ENCODE measurements at places on chromosomes 11 and 22.

GRCh38 chr11:90722552-90723190 is 499.8 kb upstream of the CHORDC1 start:
- H3K27ac ChIP-seq = no peak overlapping the region
- no peaks in the 10 kb centered on the region for H3K27me3 ChIP-seq
- no peaks in the 10 kb centered on the region for H3K4me1 ChIP-seq

- H3K4me1 ChIP-seq = no peaks in the 10 kb centered on the region
- no peak for DNase-seq
- H3K27ac ChIP-seq = no peak overlapping the region
- H3K27me3 ChIP-seq = peaks cover 19% of the 10 kb centered on the region
These were observed 42.2 kb downstream of the AHNAK start for GRCh38 chr11:62504158-62504973.

GRCh38 chr11:8613036-8613435 is 19.0 kb upstream of the STK33 start:
- H3K27ac ChIP-seq = no peak overlapping the region
- peaks cover 6% of the 10 kb centered on the region for H3K4me1 ChIP-seq
- DNase-seq = no peak
- no peak overlapping the region for H3K4me3 ChIP-seq

GRCh38 chr22:30007361-30007760 is 72.9 kb upstream of the HORMAD2 start:
- DNase-seq = no peak
- peaks cover 2% of the 10 kb centered on the region for H3K4me1 ChIP-seq
- peaks cover 66% of the 10 kb centered on the region for H3K36me3 ChIP-seq
- no peaks in the 10 kb centered on the region for H3K27me3 ChIP-seq
- no peak overlapping the region for H3K4me3 ChIP-seq

GRCh38 chr11:32821917-32822560 is 7.7 kb upstream of the PRRG4 start:
- no peaks in the 10 kb centered on the region for H3K36me3 ChIP-seq
- peak overlapping the region; percentile 60 for H3K27ac ChIP-seq
- DNase-seq = no peak
- peaks cover 5% of the 10 kb centered on the region for H3K27me3 ChIP-seq
- H3K4me3 ChIP-seq = peak overlapping the region; percentile 16

DNA sequence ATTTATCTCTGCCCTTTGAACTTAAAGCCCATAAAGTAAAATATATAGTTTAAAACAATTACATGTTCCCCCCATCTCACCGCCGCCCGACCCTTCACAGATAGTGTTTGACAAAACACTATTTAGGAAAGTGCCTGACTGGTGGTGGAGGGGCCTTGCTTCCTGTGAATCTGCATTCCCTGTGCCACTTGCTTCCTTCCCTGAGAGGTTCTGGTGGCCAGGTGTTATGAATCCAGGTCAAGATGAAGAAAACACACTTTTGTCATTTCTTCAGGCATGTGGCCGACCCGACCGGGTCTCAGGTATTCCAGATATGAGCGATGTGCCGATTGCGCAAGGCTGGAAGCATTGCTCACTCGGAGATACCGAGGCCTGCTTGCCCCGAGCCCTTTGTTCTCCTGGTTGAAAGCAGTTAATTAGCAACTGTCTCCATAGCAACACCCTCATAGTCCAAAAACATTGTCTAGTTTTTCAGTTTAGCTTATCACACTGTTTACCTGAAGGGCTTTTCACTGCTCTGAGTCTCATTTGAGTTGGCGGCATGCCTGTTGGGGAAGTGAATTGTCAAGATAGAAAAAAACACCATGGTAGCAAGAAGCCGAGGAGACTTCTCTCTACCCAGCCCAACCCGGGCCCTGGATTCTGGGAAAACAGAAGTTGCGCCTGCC is 128.3 kb downstream of the TEAD1 start:
- H3K4me1 ChIP-seq = no peaks in the 10 kb centered on the region
- H3K27me3 ChIP-seq = peaks cover 65% of the 10 kb centered on the region
- DNase-seq = no peak
- no peak overlapping the region for H3K4me3 ChIP-seq

DNA sequence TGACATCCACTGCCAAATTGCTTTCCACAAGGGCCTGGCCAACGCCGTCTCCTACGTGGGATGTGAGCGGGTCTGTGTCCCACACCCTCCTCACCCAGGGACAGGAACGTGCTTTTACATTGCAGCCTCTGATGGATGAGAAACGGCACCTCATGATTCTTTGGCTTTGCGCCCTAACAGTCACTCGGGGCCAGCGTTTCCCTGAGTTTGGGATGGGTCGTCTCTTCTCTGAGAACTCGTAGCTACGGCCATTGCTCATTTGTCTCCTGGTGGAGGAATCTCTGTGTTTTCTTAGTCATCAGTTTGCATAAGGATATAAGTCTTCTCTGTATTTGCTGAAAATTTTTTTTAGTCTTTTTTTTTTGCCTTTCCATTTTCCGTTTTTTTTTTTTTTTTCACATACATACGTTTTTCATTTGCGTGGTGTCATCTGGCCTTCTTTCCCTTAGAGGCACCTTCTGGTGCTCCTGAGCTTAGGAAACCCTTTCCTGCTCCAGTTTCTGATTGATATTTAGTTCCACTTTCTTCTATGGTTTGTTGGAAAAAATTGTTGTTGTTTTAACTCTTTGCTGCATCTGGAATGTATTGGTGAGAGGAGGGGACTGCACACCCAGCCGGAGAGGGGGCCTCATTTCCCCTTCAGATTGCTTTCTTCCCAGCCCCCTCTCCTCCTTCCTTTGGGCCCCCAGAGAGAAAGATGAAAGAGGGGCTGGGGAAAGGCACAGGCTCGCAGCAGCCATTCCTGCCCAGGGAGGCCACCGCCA is 12.0 kb downstream of the TNNT3 start:
- no peaks in the 10 kb centered on the region for H3K36me3 ChIP-seq
- H3K27ac ChIP-seq = no peak overlapping the region
- H3K4me3 ChIP-seq = no peak overlapping the region
- peaks cover 5% of the 10 kb centered on the region for H3K4me1 ChIP-seq

DNA sequence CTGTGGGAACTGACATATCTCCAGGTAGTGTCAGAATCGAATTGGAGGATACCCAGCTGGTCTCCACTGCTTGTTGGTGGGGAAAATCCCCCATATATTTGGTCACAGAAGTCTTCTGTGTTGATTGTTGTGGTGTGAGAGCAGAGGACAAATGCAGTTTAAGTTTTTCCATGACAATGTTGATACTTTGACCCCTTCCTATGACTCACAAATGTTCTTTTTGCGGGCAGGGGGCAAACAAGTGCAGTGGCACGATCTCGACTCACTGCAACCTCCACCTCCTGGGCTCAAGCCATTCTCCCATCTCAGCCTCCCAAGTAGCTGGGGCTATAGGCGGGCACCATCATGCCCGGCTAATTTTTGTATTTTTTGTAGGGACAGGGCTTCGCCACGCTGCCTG is 7.4 kb upstream of the PATL1 start:
- H3K27ac ChIP-seq = no peak overlapping the region
- peaks cover 3% of the 10 kb centered on the region for H3K27me3 ChIP-seq

GRCh38 chr22:24807284-24807950 is 1.4 kb downstream of the SGSM1 start:
- peaks cover 25% of the 10 kb centered on the region for H3K4me1 ChIP-seq
- H3K27me3 ChIP-seq = peaks cover 3% of the 10 kb centered on the region
- no peaks in the 10 kb centered on the region for H3K36me3 ChIP-seq
- no peak overlapping the region for H3K27ac ChIP-seq

DNA sequence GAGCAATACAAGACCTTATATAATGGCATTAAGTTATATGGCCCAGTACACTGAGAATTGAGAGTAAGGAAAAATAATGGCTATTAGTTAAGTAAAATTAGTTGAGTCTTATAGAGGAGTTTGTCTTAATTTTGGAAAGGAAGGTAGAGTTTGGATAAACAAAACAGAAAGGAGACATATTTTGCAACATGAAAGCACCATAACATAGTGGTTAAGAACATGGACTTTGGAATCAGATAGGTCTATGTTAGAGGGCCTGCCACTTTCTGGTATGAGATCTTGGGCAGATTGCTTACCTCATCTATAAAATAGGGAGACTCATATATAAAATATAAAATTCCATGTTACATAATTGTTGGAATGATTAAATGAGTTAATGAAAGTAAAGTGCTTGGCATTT is 68.9 kb downstream of the CSTPP1 start:
- H3K4me1 ChIP-seq = peaks cover 32% of the 10 kb centered on the region
- H3K27ac ChIP-seq = no peak overlapping the region
- H3K36me3 ChIP-seq = peaks cover 4% of the 10 kb centered on the region
- no peak for DNase-seq
- H3K27me3 ChIP-seq = no peaks in the 10 kb centered on the region

DNA sequence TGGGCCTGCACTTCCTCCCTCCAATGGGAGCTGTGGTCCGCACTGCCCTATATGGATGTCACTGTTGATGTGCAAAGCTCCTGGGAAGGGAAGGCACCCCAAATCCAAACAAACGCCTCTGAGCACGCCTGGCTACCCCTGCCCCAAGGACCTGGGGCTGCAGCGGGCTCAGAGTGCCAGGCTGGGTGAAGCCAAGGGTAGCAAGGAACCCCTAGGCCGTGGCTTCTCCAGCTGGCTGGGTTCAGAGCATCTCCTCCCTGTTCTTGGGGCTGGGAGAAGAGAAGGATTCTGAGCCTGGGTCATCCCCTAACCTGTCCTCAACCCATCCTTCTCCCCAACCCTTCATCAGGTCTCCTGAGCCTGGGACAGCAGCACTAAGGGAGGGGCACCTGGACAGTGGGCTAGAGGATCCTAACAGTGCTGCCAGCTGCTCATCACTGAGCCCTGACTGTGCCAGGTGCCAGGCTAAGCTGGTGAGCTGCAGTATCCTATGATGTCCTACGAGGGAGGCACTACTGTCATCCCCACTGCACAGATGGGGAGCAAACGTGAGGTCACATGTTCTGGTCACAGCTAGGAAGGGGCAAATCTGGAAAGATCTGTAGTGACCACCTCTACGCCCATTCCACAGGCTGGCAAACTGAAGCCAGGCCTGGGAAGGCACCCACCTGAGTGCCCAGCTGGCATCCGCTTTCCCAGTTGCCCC is 3.0 kb downstream of the SSTR3 start:
- no peaks in the 10 kb centered on the region for H3K27me3 ChIP-seq
- peaks cover 7% of the 10 kb centered on the region for H3K36me3 ChIP-seq
- H3K4me3 ChIP-seq = no peak overlapping the region
- H3K27ac ChIP-seq = peak overlapping the region; percentile 60
- DNase-seq = peak; percentile 30

GRCh38 chr22:50320116-50320515 is 6.7 kb downstream of the DENND6B start:
- no peak overlapping the region for H3K4me3 ChIP-seq
- peaks cover 3% of the 10 kb centered on the region for H3K4me1 ChIP-seq
- no peak overlapping the region for H3K27ac ChIP-seq

DNA sequence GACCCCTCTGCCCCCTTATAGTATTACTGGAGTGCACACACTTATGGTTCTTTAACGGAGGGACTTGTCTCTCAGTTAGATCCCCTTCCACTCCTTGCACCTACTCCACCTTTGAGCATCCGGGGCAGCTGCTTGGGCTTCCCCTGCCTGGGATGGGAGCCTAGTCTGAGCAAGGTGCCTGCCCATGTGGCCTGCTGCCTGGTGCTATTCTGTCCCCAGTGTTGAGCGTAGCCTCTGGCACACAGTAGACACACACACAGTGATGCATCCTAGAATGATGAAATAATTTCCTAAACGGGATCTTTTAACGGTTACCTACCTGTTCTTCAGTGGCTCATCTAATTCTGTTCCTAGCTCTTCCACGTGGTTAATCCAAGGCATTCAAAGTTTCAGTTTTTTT is 22.4 kb downstream of the PPFIA1 start:
- H3K4me1 ChIP-seq = peaks cover 29% of the 10 kb centered on the region
- peaks cover 65% of the 10 kb centered on the region for H3K36me3 ChIP-seq
- no peak overlapping the region for H3K4me3 ChIP-seq
- peak overlapping the region; percentile 50 for H3K27ac ChIP-seq
- no peak for DNase-seq
- no peaks in the 10 kb centered on the region for H3K27me3 ChIP-seq

DNA sequence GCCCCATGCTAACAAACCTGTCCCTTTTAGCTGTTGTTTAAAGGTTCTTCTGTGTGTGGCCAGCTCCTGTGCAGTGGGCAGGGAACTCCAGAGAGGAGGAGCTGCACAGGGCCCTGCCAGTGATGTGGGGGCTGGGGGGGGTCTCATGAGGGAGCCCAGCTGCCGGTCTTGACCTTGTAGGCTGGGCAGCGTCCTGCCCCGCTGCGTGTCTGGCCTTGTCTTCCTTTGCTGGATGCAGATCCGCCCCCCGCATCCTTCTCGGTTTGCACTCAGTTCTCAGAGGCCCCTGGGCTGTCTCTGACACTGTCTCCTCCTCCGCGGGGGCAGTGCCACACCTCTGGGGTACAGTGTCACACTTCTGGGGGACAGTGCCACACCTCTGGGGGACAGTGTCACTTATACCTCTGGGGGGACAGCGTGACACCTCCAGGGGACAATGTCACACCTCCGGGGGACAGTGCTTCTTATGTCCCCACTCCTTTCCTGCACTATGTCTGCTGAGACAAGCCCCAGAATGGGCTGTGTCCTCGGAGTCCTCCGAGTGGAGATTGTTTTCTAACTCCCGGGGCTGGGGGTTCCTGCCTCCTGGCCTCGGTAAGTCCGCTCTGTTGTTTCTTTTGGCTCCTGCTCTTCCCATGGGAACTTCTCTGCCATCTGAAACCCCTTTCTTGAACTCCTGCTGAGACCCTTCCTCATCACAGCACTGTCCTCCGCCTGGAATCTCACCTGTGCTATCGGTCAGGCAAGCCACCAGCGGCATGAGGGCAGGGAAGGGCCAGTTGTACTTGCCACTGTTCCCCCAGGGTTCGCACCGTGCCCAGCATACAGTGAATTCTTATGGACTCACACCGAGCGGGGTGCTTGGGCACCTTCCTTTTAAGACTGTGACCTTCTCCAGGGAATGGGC is 788.3 kb downstream of the TBC1D22A start:
- no peaks in the 10 kb centered on the region for H3K36me3 ChIP-seq
- H3K4me3 ChIP-seq = no peak overlapping the region
- H3K27ac ChIP-seq = no peak overlapping the region
- H3K27me3 ChIP-seq = peaks cover 7% of the 10 kb centered on the region
- no peaks in the 10 kb centered on the region for H3K4me1 ChIP-seq
- DNase-seq = no peak

- H3K27ac ChIP-seq = no peak overlapping the region
- no peak overlapping the region for H3K4me3 ChIP-seq
- no peak for DNase-seq
- H3K36me3 ChIP-seq = peaks cover 86% of the 10 kb centered on the region
These were observed 90.4 kb downstream of the HIPK3 start for GRCh38 chr11:33347490-33348125.

- no peaks in the 10 kb centered on the region for H3K4me1 ChIP-seq
- no peaks in the 10 kb centered on the region for H3K36me3 ChIP-seq
- H3K27me3 ChIP-seq = peaks cover 19% of the 10 kb centered on the region
- H3K27ac ChIP-seq = no peak overlapping the region
These were observed 379.6 kb upstream of the NARS2 start for GRCh38 chr11:78954261-78954660.
